B cell (primary cell): ENCODE measurements at places on chromosomes 6 and 20.
A peak's percentile ranks its signal among the peaks of the same experiment; 100 is the strongest.

- no peak for DNase-seq
- no peaks in the 10 kb centered on the region for H3K4me1 ChIP-seq
- H3K36me3 ChIP-seq: no peaks in the 10 kb centered on the region
- H3K4me3 ChIP-seq: no peak overlapping the region
- no peak overlapping the region for H3K27ac ChIP-seq
Measured at GRCh38 chr6:119109654-119110325, 31.3 kb upstream of the FAM184A start.

GRCh38 chr6:3005874-3006273 lies 6.2 kb downstream of the NQO2 start:
- H3K27ac ChIP-seq: no peak overlapping the region
- DNase-seq: no peak
- H3K36me3 ChIP-seq: no peaks in the 10 kb centered on the region
- H3K27me3 ChIP-seq: no peaks in the 10 kb centered on the region
- no peaks in the 10 kb centered on the region for H3K4me1 ChIP-seq

GRCh38 chr6:47512872-47513271 lies 35.3 kb downstream of the CD2AP start:
- H3K27me3 ChIP-seq: no peaks in the 10 kb centered on the region
- no peak for DNase-seq
- no peak overlapping the region for H3K27ac ChIP-seq
- peaks cover 2% of the 10 kb centered on the region for H3K36me3 ChIP-seq
- H3K4me1 ChIP-seq: no peaks in the 10 kb centered on the region

- H3K27me3 ChIP-seq: peaks cover 4% of the 10 kb centered on the region
- H3K36me3 ChIP-seq: no peaks in the 10 kb centered on the region
- DNase-seq: no peak
Measured at GRCh38 chr6:28603891-28604290, 78.2 kb downstream of the GPX5 start.

DNA sequence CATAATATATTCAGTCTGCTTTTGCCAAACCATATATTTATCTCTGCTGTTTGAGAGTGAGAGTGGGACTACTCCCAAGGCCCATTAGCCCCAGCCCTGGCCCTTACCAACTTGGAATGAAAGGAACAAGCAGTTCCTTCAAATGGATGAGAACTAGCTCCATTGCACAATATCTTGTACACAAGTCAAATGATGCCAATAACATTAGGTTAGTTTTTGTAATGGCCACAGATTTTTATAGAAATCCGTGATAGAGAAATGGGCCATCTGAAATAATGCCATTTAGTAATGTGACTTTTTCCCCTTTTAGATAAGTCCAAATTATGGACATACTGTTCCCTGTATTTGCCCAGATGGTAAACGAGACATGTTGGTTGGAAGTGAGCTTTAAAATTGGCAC lies 117.0 kb downstream of the MAP3K7 start:
- H3K27ac ChIP-seq: no peak overlapping the region
- no peak overlapping the region for H3K4me3 ChIP-seq
- no peaks in the 10 kb centered on the region for H3K27me3 ChIP-seq
- no peak for DNase-seq
- H3K4me1 ChIP-seq: peaks cover 17% of the 10 kb centered on the region
- H3K36me3 ChIP-seq: no peaks in the 10 kb centered on the region

DNA sequence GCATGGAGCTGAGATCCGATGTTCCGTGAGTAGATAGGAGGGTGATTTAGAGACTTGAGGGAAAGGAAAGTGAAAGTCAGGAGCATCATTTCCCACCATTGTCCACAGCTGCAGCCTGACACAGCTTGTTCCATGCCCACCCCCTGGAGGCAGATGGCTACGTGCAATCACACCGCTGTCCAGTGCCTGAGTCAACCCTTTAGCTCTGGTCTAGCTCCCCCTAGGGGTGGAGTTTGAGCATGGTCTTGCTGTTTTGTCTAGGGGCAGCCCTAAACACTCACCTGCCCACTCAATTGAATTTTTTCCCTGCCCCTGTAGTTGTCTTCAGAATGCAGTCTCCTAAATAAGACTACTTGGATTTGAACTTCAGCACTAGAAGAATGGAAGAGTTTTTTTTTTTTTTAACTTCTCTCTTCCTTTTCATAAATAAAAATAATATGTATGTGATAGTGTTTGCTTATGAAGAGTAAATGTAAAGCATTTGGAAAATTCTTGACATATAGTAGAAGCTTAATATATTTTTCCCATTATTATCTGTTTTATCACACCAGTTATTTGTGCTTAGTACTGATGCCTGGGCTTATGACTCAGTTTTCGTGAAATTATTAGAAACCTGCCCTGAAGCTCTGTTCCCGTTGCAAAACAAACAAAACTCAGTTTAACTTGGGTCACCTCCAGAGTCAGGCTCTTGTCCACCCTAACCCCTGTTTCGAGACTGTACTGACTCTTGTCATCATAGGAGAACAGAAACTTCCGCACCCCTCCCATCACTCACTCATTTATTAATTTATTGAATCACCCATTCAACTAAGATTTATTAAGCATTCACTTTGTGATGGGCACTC lies 814.8 kb downstream of the MAFB start:
- no peaks in the 10 kb centered on the region for H3K36me3 ChIP-seq
- H3K27me3 ChIP-seq: no peaks in the 10 kb centered on the region
- no peaks in the 10 kb centered on the region for H3K4me1 ChIP-seq
- no peak overlapping the region for H3K27ac ChIP-seq
- DNase-seq: peak; percentile 68
